ENCODE measurements at places on chromosomes 1 and 21. TPM values are rescaled to one million over a fixed set of nuclear protein-coding genes. Genes with fewer than 3 reads are reported as not detected.

The TTLL10 gene
- total RNA-seq: not detected

The PEAR1 gene
- 0.28 TPM for total RNA-seq

The KRTAP13-2 gene
- total RNA-seq: not detected

The CYP4A22 gene
- total RNA-seq: not detected

The CAMK1G gene
- total RNA-seq: not detected

The C1orf141 gene
- total RNA-seq: not detected

The TCHH gene
- 0.08 TPM for total RNA-seq

- DNase-seq: no peak
Observed at GRCh38 chr1:178121883-178122282, 28.0 kb downstream of the RASAL2 start.

DNA sequence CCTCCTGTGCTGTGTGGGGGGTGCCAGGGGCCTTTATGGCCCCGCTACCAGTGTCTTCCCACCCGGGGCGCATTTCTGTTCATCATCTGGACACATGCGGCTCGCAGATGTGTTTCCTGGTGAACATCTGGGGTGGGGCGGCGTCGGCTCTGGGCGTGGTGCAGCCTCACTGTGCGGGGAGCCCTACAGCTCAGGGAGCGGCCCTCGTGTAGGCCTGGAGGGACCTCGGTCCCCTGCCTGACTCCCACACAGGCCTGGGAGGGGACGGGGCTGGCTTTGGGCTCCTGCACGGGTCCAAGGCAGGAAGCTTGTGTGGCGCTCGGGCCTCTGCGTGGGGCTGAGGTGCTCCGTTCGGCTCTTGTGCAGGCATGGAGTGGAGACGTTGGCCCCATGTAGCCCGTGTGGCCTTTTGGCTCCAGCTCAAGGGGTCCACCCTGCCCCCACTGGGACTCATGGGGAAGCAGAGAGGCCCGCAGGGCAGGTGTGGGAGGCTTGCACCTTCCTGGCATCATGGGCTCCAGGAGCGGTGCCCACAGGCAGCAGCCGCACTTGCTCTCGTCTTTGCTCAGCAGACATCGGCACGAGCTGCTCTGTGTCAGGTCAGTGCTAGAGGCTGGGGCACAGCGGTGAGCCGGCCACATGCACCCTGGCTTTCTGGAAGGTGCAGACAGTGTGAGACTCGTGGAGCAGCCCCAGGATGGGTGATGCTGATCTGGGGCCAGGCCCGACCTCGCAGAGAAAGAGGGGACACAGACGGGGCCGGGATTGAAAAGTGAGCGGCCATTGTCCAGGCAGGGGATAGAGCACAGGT lies 90.1 kb upstream of the ACTRT2 start:
- DNase-seq: no peak

GRCh38 chr1:11383553-11384169 lies 95.3 kb upstream of the DISP3 start:
- DNase-seq: no peak

DNA sequence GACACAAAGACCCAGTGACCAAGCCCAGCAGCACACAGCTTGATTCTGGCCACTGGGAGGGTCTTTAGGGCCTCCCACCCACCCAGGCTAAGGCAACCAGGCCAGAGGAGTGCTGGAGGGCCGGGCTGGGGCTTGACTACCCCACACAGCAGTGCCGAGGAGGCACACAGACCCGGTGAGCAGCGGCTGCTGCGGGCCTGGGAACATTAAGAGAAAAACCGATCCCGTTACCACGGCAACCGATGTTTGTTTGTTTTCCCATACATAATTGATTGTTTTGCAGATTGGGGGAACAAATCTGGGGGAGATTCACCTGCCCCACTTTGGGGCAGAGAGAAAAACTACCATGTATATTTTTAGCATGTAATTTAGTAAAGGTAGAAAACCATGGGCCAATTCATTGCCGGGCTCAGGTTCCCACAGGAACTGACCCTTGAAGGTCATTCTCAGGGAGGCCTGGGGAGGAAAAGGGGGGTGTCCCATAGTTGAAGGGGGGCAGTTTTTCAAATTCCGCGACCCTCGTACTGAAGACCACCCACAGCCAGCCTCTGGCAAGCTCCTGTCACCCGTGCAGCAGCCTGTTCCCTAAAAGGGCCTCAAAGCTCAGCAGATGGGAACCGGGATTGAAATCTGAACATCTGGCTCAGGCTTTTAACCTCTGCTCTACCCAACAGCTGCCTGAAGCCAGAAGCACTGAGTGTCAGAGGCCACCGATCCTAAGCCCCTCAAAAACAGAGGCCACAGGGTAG lies 35.3 kb downstream of the CHD5 start:
- DNase-seq: no peak

GRCh38 chr1:156652131-156652991 lies 10.4 kb downstream of the BCAN start:
- peak; percentile 50 for DNase-seq

GRCh38 chr1:151494741-151495281 lies 16.4 kb upstream of the CGN start:
- DNase-seq: no peak

- DNase-seq: no peak
Observed at GRCh38 chr1:4657244-4657789, 2.9 kb downstream of the AJAP1 start.

DNA sequence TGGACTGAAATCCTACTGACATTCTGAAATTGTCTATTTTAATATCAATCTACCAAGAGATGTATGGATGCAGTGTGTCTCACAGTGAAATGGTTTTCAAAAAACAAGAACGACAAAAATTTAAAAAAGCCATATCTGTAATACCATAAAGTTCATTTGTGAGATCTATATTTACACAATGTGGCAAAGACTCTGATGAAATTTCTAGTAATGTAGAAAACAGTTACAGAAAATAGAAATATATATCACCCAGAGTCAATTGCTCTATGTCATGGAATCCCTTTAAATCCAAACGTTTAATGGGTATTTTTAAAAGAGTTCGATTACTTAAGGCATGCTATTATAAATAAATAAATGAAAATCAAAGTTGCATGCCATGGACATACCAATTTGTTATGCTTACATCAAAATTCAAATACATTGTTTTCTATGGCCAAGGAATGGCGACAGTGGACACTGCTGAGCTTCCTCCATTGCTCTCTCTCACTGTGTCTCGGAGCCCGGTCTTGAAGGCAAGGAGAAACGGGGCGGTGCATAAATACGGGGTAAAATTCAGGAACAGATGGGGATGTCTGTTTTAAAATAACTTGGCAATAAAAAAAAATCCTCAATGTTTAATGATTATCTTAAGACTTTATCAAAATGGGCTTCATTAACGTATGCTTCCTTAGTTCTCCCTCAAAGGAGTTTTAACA lies 37.0 kb upstream of the SAMSN1 start:
- DNase-seq: no peak

DNA sequence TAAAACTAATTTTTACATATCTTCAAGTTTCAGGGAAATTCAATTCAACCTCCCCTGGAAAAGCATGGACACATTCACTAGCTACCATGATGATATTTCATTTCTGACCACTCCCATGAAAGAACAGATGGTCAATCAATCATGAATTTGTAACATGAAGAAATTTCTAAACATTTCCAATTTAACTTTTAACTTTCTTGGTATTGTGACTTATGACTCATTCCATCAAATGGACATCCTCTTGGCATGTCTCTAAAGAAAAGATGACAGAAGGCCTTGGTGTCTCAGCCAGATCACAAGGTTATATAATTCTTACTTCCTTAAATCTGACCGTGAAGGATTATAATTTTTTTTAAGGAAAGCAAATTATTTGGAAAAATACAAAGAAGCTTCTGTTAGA lies 10.5 kb upstream of the MCOLN3 start:
- DNase-seq: no peak

- DNase-seq: no peak
Observed at GRCh38 chr1:217673387-217673786, 42.2 kb downstream of the SPATA17 start.

- DNase-seq: no peak
Observed at GRCh38 chr21:45419162-45419561, 14.2 kb downstream of the COL18A1 start.

DNA sequence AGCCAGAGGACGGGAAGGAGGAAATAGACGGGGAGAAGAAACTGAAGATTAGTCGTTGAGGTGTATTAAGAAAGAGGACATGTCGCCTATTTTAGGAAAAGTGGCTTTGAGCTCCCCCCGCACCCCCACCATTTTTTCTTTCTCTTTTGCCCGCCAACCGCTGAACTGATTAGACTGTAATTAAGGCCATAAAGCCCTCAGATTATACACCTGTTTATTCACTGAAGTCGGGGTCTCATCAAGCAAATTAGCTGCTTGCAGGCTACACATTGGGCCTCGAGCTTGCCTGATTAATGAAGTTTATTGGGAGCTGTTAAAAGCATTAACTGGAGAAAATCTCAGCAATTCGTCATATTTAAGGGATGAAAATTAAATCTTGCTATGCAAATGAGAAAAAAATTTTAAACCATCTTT lies 119.4 kb upstream of the RRP15 start:
- DNase-seq: no peak

- no peak for DNase-seq
Observed at GRCh38 chr21:37869661-37870060, 46.6 kb downstream of the KCNJ6 start.

DNA sequence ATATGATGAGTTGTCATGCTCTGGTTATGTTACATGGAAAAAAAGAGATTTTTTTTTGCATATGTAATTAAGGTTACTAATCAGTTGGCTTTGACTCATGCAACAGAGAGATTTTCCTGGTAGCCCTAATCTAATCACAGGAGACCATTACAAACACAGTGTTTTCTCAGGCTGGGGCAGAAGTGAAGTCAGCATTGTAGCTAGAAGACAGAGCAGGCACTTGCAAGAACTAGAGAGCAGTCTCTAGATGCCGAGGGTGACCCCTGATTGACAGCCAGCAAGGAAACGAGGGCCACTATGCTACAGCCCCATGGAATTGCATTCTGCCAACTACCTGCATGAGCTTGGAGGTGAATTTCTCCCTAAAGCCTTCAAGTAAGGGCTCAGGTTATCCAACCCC lies 151.3 kb downstream of the RUNX1 start:
- no peak for DNase-seq

DNA sequence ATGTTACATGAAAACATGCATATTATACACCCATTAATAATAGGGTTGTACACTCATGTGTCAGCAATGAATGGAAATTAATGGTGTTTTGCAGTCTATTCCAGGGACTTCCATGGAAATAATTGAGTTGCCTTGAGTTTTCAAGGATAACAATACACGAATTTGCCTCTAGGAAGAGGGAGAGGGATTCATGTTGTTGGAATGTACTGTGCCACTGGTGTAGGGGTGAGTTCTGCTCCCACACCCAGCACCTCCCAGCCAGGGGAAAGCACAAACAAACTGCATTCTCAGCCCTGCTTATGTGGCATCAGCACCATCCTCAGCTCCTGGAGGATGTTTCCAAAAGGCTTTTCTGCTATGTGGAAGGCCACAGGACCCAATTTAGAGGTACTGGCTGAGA lies 57.8 kb downstream of the BCAR3 start:
- DNase-seq: no peak

DNA sequence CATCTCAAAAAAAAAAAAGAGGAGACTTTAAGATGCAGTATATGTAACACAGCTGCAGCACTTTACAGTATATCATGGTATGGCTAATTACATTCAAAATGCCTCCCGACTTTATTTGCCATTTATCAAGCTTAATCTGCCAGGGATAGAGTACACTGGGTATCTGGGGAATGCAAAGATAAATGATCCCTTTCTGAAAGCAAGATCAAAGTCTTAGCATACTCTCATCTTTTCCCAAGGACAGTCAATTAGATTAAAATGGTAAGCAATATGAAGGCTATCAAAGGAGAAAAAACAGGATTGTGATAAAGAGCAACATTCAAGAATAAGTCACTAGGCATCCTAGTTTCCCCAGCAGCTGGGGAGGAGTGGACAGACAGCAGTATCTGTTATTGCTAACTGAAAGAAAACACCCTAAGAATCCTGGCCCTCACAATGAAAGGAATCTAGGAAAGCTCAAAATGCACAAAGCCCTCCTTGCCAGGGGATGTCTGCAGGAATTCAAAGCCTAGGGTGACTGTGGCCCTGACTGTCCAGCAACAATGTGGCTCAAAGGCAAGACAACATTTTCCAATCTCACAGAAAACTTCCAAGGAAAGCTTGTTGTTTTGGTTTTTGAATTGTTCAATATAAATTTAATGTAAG lies 56.7 kb upstream of the RAP1GAP start:
- DNase-seq: no peak

DNA sequence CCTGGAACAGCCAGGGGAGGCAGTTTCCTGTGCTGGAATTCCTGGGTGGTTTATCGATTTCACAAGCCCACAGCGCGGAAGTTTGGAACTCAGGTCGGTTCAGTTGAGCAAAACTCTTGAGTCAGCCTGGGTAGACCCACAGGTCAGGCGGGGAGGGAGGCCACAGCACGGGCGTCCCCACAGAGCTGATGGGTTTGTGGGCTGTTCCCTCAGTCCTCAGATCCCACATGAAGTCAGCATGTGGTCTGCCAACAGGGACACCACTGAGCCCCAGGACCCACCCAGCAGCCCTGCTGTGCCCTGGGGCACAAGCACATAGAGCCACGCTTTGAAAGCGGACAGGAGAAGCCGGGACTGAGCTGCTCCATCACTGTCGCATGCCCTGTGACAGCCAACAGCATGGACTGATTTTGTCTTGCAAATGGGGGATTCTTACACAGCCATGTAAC lies 17.4 kb downstream of the BMP8A start:
- DNase-seq: no peak

- DNase-seq: no peak
Observed at GRCh38 chr1:51907079-51907702, 28.7 kb upstream of the NRDC start.

DNA sequence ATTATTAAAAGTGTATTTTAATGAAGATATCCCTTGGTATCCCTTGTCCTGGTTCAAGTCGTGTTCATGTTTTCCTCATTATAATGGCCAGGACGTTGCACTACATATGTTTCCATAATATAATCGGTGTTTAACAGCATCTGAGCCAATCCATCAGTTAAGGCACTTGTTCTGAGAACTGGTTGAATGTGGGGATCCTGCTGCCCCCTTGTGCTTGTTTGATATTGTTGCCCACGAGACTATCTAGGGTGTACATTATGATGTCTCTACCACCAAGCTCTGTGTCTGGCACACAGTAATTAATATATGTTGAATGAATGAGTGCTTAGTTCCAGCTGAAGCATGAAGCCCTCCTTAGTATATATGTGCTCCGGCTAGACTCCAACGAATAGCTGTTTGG lies 193.0 kb downstream of the CACNA1E start:
- DNase-seq: no peak

- DNase-seq: no peak
Observed at GRCh38 chr1:47227341-47228232, 4.4 kb downstream of the TAL1 start.

GRCh38 chr1:247337250-247337746 lies 5.6 kb upstream of the ZNF496 start:
- no peak for DNase-seq

Measured in activated naive CD8-positive, alpha-beta T cell treated with anti-CD3 and anti-CD28 coated beads, Interleukin-2, amount 10 ng/mL, durations not matched to agents 7 days and 5 days (primary cell).